ENCODE measurements at places on chromosomes 13 and 19.

- DNase-seq, result no peak
These were observed 9.7 kb downstream of the CILP2 start for GRCh38 chr19:19547674-19548336.

DNA sequence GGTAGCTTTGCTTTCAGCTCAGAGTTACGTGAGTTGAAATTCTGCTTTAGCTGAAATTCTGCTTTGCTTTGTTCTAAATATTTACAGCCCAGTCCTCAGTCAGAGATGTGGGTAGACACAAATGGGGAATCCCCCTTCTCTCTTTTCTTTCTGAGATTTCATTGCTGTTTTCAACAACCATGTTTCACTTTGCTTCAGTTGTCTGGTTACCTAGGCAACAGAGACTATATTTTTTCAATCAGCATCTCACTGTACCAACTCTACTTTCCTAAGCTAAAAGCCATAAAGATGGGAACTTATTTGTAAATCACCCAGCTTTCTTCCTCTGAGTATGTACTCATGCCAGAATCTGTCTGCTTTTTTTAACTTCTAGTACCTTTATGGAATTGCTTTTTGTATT, 509.0 kb downstream of the OLFM4 start:
- DNase-seq, result no peak

DNA sequence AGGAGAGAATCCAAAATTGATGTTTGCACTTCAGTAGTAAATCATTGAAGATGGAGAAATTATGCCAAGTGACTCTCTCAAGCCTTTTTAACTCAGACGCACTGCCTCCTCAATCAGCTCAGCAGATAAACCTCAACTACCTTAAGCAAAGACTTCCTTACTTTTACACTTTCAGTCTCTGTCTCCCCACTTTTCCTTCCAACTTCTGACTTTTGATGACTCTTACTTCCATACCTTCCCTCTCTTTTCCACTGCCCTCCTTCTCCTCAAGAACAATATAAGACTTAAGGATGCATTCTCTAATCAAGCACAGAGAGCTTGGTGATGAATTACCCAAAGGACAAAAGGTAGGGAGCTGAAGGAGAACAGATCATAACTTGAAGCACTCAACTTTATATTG, 4.8 kb upstream of the DACH1 start:
- DNase-seq, result no peak

DNA sequence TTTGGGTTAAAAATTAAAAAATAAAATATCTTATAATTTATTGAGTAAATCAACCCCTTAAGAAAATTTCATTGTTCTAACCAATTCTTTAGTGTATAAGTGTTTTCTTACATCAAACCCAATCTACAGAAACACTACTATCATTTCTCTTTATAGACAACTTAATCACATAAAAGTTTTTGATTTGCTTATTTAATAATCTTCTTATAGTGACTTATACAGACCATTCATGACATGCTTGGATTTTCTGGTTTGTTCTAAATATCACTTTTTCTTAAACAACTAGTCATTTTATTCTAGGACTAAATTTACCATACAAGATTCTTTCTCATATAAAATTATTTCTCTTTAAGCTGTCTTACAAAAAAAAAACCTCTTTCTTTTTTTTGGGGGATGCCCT, 27.3 kb upstream of the ZSCAN5A start:
- no peak for DNase-seq

- no peak for DNase-seq
These were observed 55.4 kb downstream of the LRRC63 start for GRCh38 chr13:46267166-46267565.

DNA sequence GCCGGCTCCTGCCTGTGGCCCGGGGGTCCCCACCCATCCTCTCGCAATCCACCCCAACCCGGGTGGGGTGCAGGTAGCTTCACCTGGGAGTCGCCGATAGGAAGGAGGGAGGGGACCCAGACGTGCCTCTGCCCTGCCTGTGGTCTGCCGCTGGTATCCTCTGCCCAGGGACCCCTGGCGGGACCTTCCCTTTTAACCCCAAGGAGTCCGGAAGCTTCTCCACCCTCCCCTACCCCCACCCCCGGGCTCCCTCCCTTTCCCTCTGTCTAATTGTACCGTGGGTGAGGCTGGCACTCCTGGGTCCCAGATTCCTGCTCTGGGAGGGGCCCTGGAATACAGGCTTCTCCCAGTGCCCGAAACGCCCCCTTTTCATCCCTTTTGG, at the start of gene KLK10:
TSS of gene KLK10 (minus strand) at position 166 of the 382 bp plus-strand sequence. CDS start 579 bp downstream, outside the sequence.
- no peak for DNase-seq

DNA sequence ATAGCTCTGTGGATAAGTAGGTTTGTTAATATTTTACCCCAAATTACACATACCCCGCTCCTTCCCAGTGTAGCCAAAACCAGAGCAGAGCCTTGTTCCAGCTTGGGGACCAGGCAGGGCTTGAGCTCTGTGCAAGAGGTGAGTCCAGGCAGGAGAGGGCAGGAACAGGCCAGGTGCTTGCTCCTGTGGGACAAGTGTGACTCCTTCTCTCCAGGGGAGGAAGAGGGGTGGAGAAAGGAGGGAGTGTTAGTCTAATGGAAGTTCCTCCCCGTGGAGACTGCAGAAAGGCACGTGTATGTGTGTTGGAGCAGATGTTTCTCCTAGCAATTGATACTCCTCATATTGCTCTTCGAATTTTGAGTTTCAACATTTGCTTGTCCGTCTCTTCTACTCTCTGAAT, 201.0 kb downstream of the FGF9 start:
- DNase-seq, result no peak
